ENCODE measurements at places on chromosomes 4 and X.
A peak's percentile ranks its signal among the peaks of the same experiment; 100 is the strongest.

DNA sequence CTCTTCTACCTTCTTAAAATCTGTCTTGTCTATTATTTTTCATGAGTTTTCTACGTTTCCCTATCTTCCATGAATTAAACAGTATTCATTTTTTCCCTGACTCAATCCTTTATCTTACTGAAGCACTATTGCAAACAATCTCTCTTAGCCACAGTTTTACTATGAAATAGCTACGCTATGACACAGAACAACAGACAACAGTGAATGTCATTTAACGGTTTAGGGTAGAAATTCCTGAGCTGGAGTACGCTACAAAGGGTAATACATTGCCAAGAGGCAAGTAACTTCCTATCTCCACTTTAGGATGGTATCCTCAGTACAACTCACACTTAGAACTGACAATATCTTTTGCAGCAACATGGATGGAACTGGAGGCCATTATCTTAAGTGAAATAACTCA, 552.6 kb downstream of the INPP4B start:
- peaks cover 1% of the 10 kb centered on the region for H3K27me3 ChIP-seq
- peak; percentile 8 for DNase-seq
- H3K4me3 ChIP-seq, result no peak overlapping the region
- peaks cover 20% of the 10 kb centered on the region for H3K4me1 ChIP-seq

GRCh38 chrX:43679778-43680177, 23.7 kb downstream of the MAOA start:
- H3K27me3 ChIP-seq, result no peaks in the 10 kb centered on the region
- no peak overlapping the region for H3K4me3 ChIP-seq
- H3K4me1 ChIP-seq, result no peaks in the 10 kb centered on the region

GRCh38 chr4:86981789-86982188, 47.0 kb downstream of the AFF1 start:
- H3K27ac ChIP-seq, result no peak overlapping the region
- peaks cover 7% of the 10 kb centered on the region for H3K36me3 ChIP-seq
- no peak for DNase-seq
- H3K27me3 ChIP-seq, result no peaks in the 10 kb centered on the region
- H3K4me1 ChIP-seq, result peaks cover 13% of the 10 kb centered on the region
- H3K4me3 ChIP-seq, result no peak overlapping the region

DNA sequence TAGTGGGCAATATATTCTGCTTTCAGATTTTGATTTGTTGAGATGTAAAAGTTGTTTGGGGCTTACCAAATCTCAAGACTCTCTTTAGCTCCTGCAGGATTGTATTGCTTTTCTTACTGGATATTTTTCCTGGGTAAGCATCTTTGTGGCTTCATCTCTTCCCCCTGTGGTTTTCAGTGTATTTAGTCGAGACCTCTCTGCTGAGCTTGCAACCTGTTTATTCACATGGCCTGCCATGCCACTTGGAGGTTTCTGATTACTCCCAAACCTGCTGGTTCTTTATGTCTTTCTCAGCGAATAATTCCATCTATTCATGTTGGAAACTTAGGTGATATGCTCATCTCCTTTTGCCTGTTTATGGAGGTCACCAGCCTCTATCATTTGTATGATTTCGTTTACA, 10.9 kb downstream of the CCNG2 start:
- H3K4me3 ChIP-seq, result no peak overlapping the region
- no peak for DNase-seq
- H3K27ac ChIP-seq, result no peak overlapping the region
- H3K36me3 ChIP-seq, result peaks cover 65% of the 10 kb centered on the region

- peak overlapping the region; percentile 75 for H3K4me3 ChIP-seq
- no peak overlapping the region for H3K27ac ChIP-seq
- DNase-seq, result no peak
- no peaks in the 10 kb centered on the region for H3K36me3 ChIP-seq
Observed at GRCh38 chrX:137428221-137428661, 137.7 kb upstream of the ZIC3 start.

DNA sequence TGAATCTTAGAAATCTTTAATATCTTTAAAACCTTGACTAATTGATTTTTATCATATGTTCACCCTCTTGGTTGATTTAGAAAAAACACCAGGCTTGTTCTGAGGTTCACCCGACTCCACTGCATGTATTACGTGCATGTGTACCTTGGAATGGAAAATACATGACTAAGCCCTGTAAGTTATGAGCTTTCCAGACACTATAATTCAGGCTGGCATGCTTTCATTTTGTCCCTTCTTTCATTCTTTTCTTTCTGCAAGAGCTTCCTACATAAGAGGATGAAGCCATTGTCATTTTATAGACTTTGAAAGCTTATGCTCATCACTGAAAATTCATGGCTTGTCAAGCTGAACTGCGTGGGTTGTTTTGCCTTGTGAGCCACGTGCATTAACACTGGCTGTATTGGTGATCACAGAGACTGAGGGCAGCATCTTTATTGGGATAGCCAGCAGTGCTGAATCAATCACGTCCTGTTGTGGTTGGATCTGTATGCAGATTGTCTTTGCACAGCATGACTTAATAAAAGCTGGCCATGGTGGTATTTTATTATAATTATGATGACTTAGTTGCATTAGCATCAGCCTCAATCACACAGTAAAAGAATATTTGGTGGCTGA, 141.9 kb downstream of the SLIT2 start:
- peaks cover 19% of the 10 kb centered on the region for H3K4me1 ChIP-seq
- H3K27me3 ChIP-seq, result no peaks in the 10 kb centered on the region
- H3K27ac ChIP-seq, result no peak overlapping the region
- H3K4me3 ChIP-seq, result no peak overlapping the region
- DNase-seq, result no peak
